ENCODE measurements at places on chromosomes 11 and 22. TPM values are rescaled to one million over a fixed set of nuclear protein-coding genes. Genes with fewer than 3 reads are reported as not detected.

The NLRP14 gene
- 0.10 TPM for total RNA-seq

DNA sequence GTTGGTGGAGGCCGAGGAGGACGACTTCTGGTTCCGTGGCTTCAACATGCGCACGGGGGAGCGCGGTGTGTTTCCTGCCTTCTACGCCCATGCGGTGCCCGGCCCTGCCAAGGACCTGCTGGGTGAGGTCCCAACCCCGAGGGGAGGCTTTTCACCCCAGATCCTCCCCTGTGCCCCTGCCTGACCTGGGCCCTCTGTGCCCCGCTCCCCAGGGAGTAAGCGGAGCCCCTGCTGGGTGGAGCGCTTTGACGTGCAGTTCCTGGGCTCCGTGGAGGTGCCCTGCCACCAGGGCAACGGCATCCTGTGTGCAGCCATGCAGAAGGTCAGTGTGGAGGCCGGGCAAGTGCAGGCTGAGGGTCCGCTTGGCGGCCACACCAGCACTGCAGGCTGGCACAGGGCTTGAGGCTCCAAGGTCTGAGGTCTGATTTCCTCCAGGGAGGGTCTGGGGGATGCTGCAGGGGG lies 5.1 kb downstream of the MAPK8IP2 start:
- no peak for DNase-seq

The KCNJ4 gene
- total RNA-seq, result not detected

The SLC7A4 gene
- not detected for total RNA-seq

The OTOG gene
- total RNA-seq, result not detected

The CAVIN3 gene
- 167 TPM for total RNA-seq

The CD3D gene
- total RNA-seq, result 3.9 TPM

GRCh38 chr11:67584205-67584880 lies 731 bp downstream of the GSTP1 start:
- peak; percentile 90 for DNase-seq

- DNase-seq, result no peak
Observed at GRCh38 chr11:19301361-19301760, 60.6 kb upstream of the E2F8 start.

All from aorta (tissue), 5 donors.